ENCODE measurements at places on chromosomes 11 and 22. TPM values are rescaled to one million over a fixed set of nuclear protein-coding genes. Genes with fewer than 3 reads are reported as not detected.

- no peak for DNase-seq
- H3K36me3 ChIP-seq = no peaks in the 10 kb centered on the region
- no peak overlapping the region for H3K27ac ChIP-seq
- H3K4me3 ChIP-seq = no peak overlapping the region
- H3K4me1 ChIP-seq = peaks cover 6% of the 10 kb centered on the region
Measured at GRCh38 chr11:87675993-87676392, 499.2 kb downstream of the RAB38 start.

GRCh38 chr22:22881116-22882000, 6.3 kb upstream of the IGLL5 start:
- no peaks in the 10 kb centered on the region for H3K36me3 ChIP-seq
- no peak overlapping the region for H3K4me3 ChIP-seq
- H3K4me1 ChIP-seq = no peaks in the 10 kb centered on the region

- peak overlapping the region; percentile 0 for H3K27ac ChIP-seq
- peaks cover 31% of the 10 kb centered on the region for H3K36me3 ChIP-seq
- peaks cover 21% of the 10 kb centered on the region for H3K4me1 ChIP-seq
- H3K27me3 ChIP-seq = no peaks in the 10 kb centered on the region
Measured at GRCh38 chr11:67303835-67304411, 593 bp downstream of the SSH3 start.

- peaks cover 6% of the 10 kb centered on the region for H3K4me1 ChIP-seq
- H3K36me3 ChIP-seq = no peaks in the 10 kb centered on the region
- H3K4me3 ChIP-seq = no peak overlapping the region
- no peak overlapping the region for H3K27ac ChIP-seq
- DNase-seq = no peak
- no peaks in the 10 kb centered on the region for H3K27me3 ChIP-seq
Measured at GRCh38 chr22:23121424-23121823, 20.4 kb downstream of the RSPH14 start.

DNA sequence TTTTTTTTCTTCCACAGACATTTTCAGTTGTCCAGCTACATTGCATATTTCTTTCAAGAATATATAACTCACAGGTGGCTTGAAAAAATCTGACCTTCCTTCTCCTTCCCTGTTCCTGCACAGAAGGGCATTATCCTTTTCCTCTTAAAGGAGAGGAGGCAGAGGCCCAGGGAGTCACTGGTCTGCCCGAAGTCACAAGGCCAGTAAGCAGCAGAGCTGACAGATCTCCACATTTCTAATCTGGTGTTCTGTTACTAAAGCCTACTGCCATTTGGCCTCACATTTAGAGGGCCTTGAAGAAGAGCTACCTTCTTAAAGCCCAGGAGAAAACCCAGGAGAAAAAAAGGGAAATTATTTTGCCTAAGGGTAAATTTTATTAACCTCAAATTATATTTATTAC, 12.3 kb downstream of the ENDOD1 start:
- DNase-seq = no peak
- no peaks in the 10 kb centered on the region for H3K36me3 ChIP-seq
- H3K27me3 ChIP-seq = no peaks in the 10 kb centered on the region
- no peak overlapping the region for H3K4me3 ChIP-seq
- no peak overlapping the region for H3K27ac ChIP-seq
- peaks cover 8% of the 10 kb centered on the region for H3K4me1 ChIP-seq

- no peaks in the 10 kb centered on the region for H3K36me3 ChIP-seq
- no peak overlapping the region for H3K4me3 ChIP-seq
- peak overlapping the region; percentile 22 for H3K27ac ChIP-seq
- no peaks in the 10 kb centered on the region for H3K27me3 ChIP-seq
- H3K4me1 ChIP-seq = peaks cover 30% of the 10 kb centered on the region
Measured at GRCh38 chr11:94776351-94777321, 8.5 kb downstream of the AMOTL1 start.

DNA sequence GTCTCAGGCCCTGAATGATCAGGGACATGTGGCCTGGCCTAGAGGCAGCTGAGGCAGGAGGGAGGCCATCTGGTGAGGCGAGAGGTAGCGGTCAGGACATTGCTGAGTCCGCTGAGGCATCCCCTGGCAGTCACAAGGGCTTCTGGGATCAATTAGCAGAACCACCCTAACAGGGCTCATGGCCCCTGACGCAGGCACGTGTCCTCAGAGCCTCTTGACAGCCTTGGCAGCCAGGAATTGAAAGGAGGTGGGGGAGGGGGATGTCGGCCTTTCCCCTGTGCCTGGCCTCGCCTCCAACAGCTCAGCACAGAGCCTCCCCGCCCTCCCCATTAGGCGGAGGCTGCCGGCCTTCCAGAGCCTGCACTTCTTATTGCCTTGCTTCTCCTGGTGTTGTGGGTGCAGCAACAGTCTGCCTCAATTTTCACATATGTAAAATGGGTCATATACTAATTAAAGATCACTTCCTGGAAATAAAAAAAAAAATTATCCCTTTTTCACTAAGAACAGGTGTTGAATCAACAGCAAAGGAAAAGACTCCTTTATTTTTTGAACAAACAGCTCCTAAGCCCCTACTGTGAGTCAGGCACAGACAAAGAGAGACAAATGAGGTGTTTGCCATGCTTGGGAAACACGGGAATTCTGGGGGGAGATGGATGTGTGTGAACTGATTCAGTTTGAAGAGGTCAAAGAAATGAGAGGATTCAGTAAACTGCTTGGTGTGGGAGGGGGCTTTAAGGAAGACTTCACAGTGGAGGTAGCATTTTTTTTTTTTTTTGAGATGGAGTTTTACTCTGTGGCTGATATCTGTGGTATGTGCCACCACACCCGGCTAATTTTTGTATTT, 55.3 kb downstream of the NFAM1 start:
- H3K4me1 ChIP-seq = no peaks in the 10 kb centered on the region
- H3K27me3 ChIP-seq = no peaks in the 10 kb centered on the region

DNA sequence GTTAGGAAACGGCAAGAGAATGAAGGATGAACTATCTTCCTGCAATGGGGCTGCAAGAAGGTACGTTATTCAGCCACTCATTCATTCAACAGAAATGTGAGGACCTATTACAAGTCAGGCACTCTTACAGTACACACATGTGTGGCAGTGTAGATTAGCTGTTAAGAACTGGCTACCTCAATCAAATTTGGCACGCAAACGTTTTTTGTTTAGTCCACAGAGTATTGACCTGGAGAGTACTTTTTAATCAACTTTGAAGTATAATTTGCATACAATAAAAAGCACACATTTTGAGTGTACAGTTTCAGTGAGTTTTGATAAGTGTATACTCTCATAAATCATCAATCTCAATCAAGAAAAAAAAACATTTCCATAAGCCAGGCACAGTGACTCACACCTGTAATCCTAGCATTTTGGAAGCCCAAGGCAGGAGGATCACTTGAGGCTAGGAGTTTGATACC, 24.2 kb downstream of the MRTFA start:
- no peak overlapping the region for H3K4me3 ChIP-seq
- H3K4me1 ChIP-seq = peaks cover 22% of the 10 kb centered on the region
- H3K27ac ChIP-seq = no peak overlapping the region
- no peak for DNase-seq

DNA sequence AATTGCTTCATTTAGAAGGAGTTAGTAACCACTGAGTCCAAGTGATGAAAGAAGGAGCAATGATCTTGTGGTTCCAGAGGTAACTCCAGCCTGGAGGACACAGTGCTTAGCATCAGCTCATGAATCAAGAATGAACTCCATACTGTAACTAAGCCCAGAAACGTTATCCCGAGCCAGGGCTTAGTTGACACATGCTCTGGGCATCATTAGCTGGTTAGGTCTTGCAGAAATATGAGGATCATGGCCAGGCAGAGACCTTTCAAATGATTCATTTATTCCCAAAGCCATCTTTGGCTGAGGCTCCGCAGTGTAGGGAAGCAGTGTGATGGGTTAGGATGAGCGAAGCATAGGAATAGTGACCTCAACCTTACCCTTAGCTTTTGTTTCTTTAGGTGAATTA, 277.4 kb downstream of the FAM76B start:
- no peaks in the 10 kb centered on the region for H3K36me3 ChIP-seq
- peaks cover 10% of the 10 kb centered on the region for H3K4me1 ChIP-seq
- no peak overlapping the region for H3K27ac ChIP-seq
- no peak overlapping the region for H3K4me3 ChIP-seq

DNA sequence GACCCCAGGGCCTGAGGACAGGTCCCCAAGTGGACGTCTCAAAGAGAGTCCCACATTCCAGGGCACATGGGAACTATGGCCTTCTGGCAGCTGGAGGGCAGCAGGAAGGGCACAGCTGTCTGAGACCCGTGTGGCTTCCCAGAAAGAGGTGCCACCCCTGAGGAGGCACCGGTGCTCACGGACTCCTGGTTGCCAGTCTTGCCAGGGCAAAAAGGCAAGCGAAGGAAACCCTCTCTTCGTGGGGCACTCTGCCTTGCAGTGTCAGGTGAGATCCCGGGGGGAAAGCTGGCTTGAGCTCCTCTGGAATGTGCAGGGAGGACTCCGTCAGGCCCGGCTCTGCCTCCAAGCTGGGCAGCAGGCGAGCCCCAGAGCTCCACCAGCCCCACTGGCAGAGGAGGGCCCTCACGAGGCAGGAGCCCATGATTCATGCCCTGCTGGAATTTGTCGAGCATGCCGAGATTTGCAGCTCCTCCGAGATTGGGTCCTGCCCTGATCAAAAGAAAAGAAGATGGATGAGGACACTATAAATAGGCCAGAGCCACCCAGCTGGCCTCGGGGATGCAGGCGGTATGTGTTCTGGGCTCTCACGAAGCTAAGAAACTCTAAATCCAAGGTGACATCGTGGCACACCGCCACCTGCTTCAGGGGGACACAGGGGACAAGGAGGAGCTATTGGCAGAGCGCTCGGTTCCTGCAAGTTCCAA, 9.9 kb upstream of the CELSR1 start:
- H3K4me3 ChIP-seq = no peak overlapping the region
- peak; percentile 71 for DNase-seq
- H3K36me3 ChIP-seq = no peaks in the 10 kb centered on the region
- peak overlapping the region; percentile 76 for H3K27ac ChIP-seq
- no peaks in the 10 kb centered on the region for H3K27me3 ChIP-seq

DNA sequence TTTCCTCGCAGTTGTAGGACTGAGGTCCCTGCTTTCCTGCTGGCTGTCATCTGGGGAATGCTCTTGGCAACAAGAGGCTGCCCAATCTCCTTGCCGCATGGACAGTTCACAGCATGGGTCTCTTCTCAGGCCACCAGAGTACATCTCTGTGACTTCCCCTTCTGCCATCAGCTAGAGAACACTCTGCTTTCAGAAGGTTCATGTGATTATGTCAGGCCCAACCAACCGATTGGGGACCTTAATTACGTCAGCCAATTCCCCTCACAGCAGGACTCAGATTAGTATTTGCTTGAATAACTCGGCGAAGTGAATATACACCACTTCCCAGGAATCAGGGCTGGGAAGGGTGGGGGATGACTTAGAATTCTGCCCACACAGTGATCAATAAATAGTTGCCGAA, 61.9 kb upstream of the CSNK2A3 start:
- no peaks in the 10 kb centered on the region for H3K36me3 ChIP-seq
- H3K4me1 ChIP-seq = no peaks in the 10 kb centered on the region
- H3K27me3 ChIP-seq = no peaks in the 10 kb centered on the region
- no peak overlapping the region for H3K4me3 ChIP-seq

DNA sequence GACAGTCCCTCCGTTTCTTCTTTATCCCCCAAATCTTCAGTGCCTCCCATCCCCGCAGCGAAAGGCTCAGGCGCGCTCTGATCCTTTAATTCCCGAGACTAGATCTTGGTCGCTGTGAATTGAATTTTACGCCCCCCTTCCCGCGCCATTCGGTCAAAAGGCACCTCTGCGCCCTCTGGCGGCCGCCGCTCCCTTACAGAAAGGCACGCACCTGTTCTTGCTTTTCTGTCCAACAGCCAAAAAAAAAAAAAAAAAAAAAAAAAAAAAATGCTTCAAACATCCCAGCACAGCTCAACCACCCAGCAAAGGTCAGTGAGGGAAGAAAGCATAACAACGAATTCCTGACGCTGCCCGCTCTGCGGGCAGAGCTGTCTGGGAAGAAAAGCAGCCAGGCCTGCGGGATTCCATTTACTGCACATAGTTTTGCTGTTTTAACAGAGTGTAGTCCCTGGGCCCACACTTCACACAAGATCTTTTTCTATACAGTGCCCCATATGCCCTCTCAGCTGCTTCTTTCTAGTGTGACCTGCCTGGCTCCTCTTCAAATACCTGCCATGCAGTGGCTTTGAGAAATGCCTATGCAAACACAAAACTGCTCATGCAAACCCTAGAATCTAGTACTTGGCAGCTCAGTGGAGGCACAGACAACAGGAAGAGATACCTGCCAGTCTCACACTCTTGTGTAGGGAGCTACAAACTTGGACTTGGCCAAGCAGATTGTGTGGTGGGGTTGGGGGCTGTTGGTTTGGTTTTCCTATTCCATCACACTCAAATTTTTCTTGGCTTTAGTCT, 1.3 kb upstream of the ESAM start:
- no peak overlapping the region for H3K27ac ChIP-seq
- H3K27me3 ChIP-seq = peaks cover 38% of the 10 kb centered on the region
- H3K4me1 ChIP-seq = peaks cover 39% of the 10 kb centered on the region
- peak; percentile 78 for DNase-seq
- peak overlapping the region; percentile 47 for H3K4me3 ChIP-seq

DNA sequence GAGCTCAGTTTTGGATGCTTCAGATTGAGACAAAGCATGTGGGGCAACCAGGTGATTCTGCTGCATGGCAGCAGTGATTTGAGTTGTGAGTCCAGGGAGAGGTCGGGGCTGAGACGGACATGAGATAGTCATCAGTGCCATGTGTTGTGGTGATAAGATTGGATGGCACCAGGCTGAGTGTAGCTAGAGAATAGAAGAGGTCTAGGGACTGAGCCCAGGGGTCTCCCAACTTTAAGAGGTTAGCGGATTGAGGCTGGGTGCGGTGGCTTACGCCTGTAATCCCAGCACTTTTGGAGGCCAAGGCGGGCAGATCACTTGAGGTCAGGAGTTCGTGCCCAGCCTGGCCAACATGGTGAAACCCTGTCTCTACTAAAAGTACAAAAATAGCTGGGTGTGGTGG, 6.3 kb upstream of the CTSD start:
- no peaks in the 10 kb centered on the region for H3K27me3 ChIP-seq
- DNase-seq = no peak
- no peak overlapping the region for H3K4me3 ChIP-seq
- H3K36me3 ChIP-seq = no peaks in the 10 kb centered on the region
- H3K4me1 ChIP-seq = peaks cover 16% of the 10 kb centered on the region

GRCh38 chr11:114230031-114230704, 66.0 kb upstream of the NNMT start:
- no peak for DNase-seq
- H3K36me3 ChIP-seq = no peaks in the 10 kb centered on the region
- no peak overlapping the region for H3K4me3 ChIP-seq
- H3K27ac ChIP-seq = no peak overlapping the region
- H3K4me1 ChIP-seq = peaks cover 4% of the 10 kb centered on the region

PATE4 gene
- not detected for total RNA-seq

SCT gene
- not detected for total RNA-seq

OR5A1 gene
- total RNA-seq = not detected

TRIM49 gene
- not detected for total RNA-seq

MYEOV gene
- total RNA-seq = not detected

MOV10L1 gene
- 0.46 TPM for total RNA-seq

CCS gene
- total RNA-seq = 51.7 TPM

ZFTA gene
- total RNA-seq = 16.0 TPM

OR10G6 gene
- total RNA-seq = not detected

Measured in adrenal gland (tissue), 19 donors.